ENCODE measurements at places on chromosomes 5 and 9.

DNA sequence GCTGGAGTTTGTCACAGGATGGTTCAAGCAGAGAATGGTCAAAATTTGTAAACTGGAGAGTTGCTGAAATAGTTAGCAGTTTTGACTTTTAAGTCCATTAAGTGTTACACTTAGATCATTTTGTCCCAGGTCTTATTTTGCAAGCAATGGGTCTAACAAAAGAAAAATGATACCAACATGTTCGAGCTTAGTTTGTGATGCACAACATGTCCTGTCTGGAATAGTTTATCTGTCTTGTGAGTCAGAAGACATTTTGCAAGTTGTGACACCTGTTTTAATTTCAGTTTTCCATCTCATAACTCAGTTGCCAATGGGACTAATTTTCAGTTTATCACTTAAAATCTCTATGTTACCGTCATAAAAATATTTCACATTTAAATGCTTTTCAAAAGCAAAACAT, 929.8 kb downstream of the CDH18 start:
- DNase-seq: no peak

- DNase-seq: no peak
Observed at GRCh38 chr5:3301306-3301705, 294.3 kb upstream of the IRX1 start.

DNA sequence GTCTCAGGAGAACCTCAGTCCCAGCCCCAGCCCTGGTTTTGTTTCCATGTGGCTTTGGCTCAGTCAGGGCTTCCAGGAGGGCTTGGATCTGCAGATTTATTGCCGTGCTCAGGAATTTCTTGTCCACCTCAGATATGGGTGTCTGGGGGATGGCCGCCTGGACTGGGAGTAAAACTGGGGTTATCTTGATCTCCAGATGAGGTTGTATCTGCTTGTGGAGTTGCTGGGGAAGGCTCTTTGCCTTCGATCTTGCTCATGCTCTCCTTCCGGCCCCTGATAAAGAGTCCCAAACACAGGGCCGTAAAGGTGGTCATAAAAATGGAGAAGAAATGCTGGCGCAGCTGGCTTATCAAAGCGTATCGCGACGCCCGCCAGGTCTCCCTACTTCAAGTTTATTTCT, 17.8 kb upstream of the PITX1 start:
- no peak for DNase-seq

DNA sequence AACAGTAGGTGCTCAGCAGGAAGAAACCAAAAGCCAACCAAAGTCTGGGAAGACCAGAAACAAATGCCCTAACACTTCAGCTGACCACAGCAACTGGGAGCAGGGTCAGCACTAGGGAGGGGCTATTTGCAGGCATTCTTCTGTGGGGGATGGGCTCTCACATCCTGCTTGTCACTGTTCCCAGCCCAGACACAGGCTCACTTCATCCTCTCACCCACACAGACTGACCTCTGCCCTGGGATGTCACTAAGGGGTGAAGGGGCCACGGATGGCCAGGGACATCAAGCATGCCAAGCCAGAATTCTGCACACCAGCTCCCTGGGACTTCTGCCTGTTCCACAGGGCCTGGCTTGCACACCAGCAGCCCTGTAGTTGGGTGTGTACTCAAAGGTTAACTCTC, 28.7 kb downstream of the GFRA3 start:
- no peak for DNase-seq

- no peak for DNase-seq
Observed at GRCh38 chr9:93237540-93237939, 53.6 kb downstream of the WNK2 start.

- no peak for DNase-seq
Observed at GRCh38 chr5:128881502-128882018, 83.7 kb upstream of the SLC27A6 start.

DNA sequence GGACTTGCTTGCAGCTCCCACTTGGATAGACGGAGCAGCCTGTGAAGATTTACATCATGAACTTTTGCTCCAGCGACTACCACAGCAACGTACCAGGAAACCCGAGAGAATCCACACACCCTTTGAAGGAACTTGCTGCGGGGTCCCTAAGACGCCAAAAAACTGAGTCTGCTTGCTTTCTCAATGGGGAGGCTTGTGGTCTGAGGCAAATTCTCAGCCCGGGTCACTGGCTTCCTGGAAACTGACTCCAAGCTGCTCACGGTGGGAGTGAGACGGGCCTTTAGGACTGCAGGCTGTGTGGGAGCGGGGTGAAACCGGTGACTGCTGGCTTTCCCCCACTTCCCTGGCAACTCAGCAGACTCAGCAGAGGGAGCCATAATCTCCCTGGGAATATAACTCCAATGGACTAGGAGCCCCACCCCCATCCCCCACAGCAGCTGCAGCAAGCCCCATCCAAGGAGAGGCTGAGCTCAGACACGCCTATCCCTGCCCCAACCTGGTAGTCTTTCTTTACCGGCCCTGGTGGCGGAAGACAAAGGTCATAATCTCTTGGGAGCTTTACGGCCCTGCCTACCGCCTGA, 466.0 kb downstream of the CAAP1 start:
- no peak for DNase-seq

GRCh38 chr5:44833249-44833648, 24.5 kb downstream of the MRPS30 start:
- DNase-seq: no peak

GRCh38 chr5:490116-491106, 33.8 kb downstream of the SLC9A3 start:
- DNase-seq: no peak
